ENCODE measurements at places on chromosomes 16 and 17.

DNA sequence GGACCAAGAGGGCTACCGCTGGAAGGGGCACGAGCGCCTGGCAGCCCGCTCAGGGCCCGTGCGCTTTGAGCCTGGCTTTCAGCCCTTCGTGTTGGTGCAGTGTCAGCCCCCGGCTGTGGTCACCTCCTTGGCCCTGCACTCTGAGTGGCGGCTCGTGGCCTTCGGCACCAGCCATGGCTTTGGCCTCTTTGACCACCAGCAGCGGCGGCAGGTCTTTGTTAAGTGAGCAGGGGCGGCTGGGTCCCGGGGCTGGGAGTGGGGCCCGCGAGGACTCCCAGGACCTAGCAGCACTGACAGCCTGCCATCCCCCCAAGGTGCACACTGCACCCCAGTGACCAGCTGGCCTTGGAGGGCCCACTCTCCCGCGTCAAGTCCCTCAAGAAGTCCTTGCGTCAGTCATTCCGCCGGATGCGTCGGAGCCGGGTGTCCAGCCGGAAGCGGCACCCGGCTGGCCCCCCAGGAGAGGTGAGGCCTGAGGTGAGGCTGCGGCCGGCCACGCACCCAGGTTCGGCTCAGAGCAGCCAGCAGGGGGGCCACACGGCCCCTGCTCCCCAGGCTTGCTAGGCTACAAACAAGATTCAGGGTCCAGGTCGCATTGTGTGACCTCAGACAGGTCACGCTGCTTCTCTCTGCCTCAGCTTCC, 17.4 kb upstream of the MYO15B start:
- DNase-seq: no peak

DNA sequence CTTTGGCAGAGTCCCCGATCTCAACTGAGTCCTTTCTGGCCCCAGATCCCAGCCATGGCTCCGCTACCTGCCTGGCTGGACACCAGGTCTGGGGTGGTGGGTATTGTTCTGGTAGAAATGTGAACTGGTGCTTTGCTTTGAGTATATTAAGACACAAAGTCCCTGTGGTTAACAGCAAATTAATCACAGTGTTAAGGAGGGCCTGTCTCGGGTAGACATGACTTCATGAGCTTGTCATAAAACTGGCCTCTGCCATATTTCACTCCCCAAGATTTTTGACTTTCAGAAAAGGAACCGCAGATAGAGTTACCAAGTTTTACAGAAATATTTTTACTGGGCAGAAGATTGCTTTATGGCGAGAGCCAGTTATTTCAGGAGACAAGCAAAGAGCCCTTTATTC, 19.5 kb downstream of the NKD1 start:
- no peak for DNase-seq

DNA sequence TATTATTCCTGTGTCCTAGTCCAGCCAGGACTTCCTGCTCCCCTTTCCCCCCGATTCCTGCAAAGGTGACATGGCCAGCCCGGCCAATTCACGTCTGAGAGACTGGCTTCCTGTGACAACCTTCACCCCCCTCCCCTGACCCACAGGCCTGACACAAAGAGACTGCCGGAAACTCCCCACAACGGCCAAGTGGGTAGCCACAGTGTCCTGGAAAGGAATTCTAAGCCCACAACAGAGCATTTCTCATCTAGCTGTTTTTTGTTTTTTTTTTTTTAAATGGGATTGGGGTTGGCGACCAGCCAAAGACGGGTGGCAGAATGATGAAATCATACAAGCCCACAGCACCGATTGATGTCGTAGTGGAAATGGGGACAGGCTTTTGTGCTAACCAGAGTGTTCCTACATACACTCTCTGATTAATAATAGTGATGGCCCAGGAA, 2.8 kb upstream of the XAF1 start:
- peak; percentile 15 for DNase-seq

GRCh38 chr17:27349540-27350021, 55.7 kb downstream of the WSB1 start:
- no peak for DNase-seq

GRCh38 chr17:3735515-3735914, 11.8 kb downstream of the HASPIN start:
- no peak for DNase-seq

GRCh38 chr16:50957056-50957455, 194.0 kb downstream of the SALL1 start:
- DNase-seq: no peak

DNA sequence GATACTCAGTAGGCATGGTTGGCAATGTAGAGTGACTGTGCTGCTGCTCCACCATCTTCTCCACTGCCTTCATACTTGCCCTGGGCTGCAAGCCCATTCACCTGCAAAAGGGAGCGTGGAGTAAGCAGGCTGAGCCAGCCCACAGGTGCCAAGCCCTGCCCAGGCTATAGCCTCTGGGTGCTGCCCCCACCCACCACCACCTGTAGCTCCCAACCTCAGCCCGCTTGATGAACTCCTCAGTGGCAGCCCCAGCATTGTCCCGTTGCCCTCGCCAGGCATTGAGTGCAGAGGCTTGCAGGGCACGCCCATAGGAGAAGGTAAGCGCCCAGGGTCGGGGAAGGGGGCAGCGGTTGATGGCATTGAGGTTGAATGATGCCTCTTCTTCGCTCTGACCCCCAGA, 2.2 kb upstream of the PIGS start:
- DNase-seq: no peak

DNA sequence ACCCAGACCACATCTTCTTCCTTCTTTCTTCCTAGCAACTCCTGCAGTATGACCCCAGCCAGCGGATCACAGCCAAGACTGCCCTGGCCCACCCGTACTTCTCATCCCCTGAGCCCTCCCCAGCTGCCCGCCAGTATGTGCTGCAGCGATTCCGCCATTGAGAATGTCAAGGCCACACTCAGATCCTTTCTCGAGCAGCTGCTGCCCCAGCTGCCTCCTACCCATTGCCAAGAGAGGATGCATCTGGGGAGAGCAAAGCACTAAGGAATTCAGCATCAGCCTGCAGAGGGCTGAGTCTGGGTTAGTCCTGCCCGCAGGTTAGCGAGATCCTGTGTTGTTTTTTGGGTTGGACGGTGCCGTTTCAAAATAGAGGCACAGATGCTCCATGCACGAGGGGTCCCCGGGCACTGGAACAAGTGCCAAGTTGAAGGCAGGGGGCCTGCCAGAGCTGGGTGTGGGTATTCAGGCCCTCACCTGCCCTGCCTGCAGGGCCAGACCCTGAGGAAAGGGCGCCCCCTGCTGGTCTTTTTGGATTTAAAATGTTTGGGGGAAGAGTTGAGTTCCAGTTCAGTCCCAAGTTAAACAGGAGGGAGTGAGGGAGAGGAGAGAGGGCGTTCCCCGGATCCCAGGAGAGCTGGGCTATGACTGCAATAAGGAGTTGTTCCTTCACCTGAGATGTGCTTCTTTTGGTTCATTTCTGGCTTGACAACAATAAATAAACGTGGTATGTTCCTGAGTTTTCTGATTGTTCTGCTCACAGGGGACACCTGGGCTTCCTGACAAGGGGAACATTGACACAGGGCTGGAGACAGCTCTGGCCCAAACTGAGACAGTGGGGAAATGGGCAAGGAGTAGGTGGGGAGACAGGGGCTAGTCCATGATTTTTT, 4.9 kb downstream of the CDK3 start:
- DNase-seq: peak; percentile 60

GRCh38 chr17:48597778-48598631, 4.4 kb upstream of the HOXB5 start:
- no peak for DNase-seq

DNA sequence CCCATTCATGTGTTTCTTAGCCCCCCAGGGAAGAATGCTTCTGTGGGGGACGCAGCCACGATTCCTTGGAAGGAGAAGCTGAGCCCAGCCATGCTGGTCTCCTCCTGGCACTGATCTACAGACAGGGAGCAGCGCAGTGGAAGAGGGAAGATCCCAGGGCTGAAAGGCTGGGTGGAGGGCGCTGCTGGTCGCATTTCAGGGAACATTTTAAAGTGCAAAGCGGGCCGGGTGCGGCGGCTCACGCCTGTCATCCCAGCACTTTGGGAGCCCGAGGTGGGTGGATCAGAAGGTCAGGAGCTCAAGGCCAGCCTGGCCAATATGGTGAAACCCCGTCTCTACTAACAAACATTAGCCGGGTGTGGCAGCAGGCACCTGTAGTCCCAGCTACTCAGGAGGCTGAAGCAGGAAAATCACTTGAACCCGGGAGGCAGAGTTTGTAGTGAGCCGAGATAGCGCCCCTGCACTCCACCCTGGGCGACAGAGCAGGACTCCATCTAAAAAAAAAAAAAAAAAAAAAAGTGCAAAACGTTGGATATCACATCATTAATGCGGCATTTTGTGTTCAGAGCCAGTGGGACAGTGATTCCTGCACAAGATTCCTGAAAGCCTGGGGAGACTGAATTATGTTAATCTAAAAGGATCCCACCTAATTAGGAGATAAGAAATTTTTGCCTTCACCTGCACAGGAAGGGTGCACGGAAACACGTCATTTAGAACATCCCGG, 558 bp upstream of the CHMP6 start:
- no peak for DNase-seq

DNA sequence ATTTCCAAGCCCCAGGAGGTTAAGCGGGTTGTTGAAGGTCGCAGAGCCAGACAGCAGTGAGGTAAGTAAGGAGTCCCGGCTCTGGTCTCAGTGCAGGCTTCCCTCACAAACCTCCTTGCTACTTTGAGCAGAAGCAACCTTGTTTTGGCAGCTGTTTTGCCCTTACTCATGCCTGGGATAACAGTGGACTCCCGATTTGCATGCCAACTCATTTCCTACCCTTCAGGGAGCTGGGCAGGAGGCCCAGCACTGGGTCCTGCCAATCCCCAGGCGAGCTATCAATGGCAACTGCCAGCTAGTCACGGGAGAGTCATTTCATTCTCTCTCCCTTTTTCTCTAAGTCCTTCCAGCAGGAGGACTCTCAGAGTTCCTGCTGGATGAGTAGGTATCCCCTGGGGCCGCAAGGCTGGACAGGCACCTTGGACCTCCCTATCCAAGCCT, 72.0 kb upstream of the KSR1 start:
- DNase-seq: no peak

DNA sequence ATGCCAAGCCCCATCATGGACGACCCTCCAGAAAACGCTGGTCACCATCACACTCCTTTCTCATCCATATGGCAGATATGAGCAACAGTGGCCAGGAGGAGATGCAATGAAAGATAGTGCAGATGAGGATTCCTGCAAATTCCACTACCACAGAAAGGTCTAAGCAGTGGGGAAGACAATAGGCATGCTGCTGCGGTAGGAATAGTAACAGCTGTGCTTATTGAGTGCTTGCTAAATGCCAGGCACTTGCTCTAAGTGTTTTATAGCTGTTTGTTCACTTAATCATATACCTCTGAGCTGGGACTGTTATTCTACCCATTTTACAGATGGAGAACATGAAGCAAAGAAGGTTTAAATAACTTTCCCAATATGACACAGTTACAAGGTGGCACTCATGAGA, 46.6 kb upstream of the AKAP1 start:
- no peak for DNase-seq

GRCh38 chr16:67277999-67278772, 1.1 kb upstream of the PLEKHG4 start:
- DNase-seq: no peak

GRCh38 chr17:12007466-12007865, 10.2 kb upstream of the ZNF18 start:
- no peak for DNase-seq

DNA sequence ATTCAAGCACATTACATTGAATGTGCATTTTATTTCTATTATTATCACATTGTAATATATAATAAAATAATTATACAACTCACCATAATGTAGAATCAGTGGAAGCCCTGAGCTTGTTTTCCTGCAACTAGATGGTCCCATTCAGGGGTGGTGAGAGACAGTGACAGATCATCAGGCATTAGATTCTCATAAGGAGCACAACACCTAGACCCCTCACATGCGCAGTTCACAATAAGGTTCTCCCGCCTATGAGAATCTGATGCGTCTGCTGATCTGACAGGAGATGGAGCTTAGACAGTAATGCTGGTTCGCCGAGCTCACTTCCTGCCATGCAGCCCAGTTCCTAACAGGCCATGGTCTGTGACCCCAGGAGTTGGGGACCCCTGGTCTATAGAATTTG, 96.7 kb upstream of the RBBP6 start:
- no peak for DNase-seq

- DNase-seq: no peak
Observed at GRCh38 chr16:85422196-85422631, 190.9 kb upstream of the GSE1 start.

- no peak for DNase-seq
Observed at GRCh38 chr17:42845918-42846593, 1.7 kb downstream of the AOC2 start.

- peak; percentile 72 for DNase-seq
Observed at GRCh38 chr17:78805301-78805700, 23.2 kb upstream of the CYTH1 start.

GRCh38 chr17:27571563-27572352, 59.2 kb upstream of the LGALS9 start:
- no peak for DNase-seq

DNA sequence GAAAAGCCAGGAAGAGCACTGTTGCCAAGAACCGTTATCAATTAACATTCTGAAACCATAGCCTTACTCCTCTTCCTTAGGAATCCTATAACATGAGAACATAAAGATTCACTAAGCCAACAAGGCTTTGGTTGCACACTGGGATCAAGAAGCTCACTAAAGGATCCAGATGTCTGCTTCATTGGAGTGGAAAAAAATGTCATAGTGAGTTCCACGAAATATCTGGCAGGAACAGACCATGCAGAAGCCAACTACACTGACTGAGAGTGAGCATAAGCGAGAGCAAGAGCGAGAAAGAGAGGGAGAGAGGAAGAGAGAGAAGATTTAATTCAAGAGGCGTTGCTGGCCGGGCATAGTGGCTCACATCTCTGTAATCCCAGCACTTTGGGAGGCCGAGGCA, 13.4 kb upstream of the MEIOC start:
- no peak for DNase-seq

DNA sequence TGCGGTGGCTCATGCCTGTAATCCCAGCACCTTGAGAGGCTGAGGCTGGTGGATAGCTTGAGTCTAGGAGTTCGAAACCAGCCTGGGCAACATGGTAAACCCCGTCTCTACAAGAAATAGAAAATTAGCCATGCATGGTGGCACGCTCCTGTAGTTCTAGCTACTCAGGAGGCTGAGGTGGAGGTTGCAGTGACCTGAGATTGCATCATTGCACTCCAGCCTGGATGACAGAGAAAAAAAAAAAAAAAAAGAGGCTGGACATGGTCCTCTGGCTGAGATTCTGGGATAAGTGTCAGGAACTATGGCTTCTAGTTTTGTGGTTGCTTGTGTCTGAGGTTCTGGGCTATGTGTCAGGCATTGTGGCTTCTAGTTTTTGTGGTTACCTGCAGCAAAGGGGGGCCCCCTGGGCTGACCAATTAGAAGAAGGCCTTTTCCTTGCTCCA, 7.0 kb downstream of the KSR1 start:
- DNase-seq: no peak

DNA sequence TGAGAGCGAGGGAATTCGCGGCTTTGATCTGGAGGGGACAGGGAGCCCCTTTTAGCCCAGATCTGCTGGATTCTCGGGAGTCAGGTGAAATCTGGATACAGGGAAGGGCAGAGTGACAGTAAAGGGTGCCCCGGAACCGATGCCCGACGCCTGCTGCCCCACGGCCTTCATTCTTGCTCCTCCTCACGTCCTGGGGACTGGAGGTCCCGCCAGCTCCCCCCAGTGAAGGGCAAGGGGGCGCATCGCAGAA, 596 bp downstream of the OR1F1 start:
- no peak for DNase-seq

GRCh38 chr17:32742681-32743538, 134.0 kb downstream of the MYO1D start:
- no peak for DNase-seq

All from activated T-helper 1 cell treated with Interleukin-2 at 50 U/mL for 16 hours (primary cell).